ENCODE measurements at places on chromosomes 3 and 15.

GRCh38 chr3:140406655-140407054 lies 271.2 kb upstream of the TRIM42 start:
- DNase-seq, result no peak

- peak; percentile 56 for DNase-seq
These were observed at the start of gene UTS2B for GRCh38 chr3:191329654-191330529. Gene UTS2B, minus strand, starts transcription at chr3:191330526. Its CDS starts 48,337 bp downstream, at chr3:191282189.

GRCh38 chr3:157089455-157090221 lies 70.3 kb downstream of the CCNL1 start:
- DNase-seq, result no peak

GRCh38 chr3:119731560-119732343 lies 28.9 kb downstream of the CFAP91 start:
- DNase-seq, result peak; percentile 53

GRCh38 chr3:14138878-14139655 lies 14.2 kb downstream of the TMEM43 start:
- no peak for DNase-seq

GRCh38 chr3:141986548-141987107 lies 110.2 kb downstream of the ATP1B3 start:
- no peak for DNase-seq

DNA sequence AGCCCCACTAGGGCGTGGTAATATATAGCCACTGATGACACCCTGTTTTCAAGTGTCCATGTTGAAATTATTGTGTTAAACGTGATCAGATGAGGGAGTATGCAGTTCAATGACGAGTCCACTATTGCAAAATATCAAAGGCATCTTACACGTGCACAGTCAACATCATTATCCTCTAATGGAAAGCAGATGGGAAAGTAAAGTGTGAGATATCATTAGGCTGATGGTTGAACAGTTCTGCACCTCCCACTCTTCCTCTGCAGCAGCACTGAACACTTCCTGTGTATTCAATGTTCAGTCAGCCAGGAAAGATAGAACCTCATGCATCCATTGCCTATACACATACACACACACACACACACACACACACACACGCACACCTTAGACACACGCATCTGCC lies 431.8 kb upstream of the CCDC54 start:
- DNase-seq, result peak; percentile 60

DNA sequence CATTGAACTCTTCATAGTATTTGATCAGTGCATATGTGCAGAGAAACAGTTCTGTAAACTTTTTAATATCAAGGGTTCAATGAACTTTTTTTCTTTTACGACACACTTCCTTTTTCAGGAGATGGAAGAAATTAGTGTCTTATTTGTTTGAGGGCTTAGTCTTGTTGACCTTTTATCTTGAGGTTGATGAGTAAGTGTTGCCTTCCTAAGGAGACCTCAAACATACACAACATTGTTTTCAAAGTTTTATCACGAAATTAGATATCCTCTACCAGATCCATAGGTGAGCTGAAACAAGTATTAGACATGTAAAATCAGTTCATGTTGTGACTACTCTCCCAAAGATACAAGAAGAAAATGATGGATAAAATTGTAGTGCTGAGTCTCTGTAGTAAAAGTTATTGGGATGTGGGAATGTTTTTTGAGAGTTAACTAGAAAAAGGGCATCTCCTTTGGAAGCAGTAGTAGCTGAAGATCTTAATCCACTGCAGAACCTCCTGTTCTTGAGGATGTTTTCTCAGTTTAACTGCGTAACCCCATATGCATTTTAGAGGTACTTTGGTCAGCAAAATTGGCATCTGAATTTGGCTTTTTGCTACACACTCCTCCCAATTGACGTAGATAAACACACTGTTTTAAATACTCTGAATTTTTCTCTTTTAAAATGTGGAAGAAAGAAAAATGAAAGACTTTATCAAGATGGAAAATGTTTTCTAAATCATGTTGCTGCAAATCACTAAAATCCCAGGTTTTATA lies 116.8 kb downstream of the GALK2 start:
- DNase-seq, result peak; percentile 14

DNA sequence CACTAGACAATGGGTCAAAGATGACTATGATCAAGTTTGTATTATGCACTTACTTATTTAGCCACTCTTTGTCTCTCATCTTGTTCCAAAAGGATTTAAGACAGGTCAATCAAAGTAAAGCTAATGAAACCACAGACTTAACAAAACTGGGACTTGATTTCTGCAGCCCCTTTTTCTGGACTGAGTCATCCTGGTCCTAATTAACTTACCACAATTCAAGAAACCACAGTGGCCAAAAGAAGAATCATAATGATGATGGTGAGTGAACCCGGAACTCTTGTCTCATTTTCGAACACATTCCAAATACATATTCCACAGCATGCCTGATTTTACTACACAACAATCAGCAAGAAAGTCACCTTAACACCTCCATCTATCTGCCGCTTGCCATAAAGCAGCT lies 1333.0 kb downstream of the ROBO1 start:
- DNase-seq, result no peak

DNA sequence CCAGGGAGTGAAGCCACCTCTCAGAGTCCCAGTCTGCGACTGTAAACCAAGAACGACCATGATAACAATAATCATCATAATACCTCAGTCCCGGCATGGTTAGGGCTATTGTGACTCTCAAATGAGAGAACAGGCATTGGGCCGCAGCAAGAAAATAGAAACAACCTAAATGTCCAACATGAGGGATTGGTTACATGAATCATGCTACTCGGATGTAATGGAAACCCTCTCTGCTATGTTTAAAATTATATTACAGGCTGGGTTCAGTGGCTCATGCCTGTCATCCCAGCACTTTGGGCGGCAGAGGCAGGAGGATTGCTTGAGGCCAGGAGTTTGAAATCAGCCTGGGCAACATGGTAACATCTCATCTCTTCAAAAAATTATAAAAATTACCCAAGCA lies 2.8 kb downstream of the CPN2 start:
- DNase-seq, result no peak

GRCh38 chr3:183518491-183519251 lies 36.8 kb downstream of the KLHL6 start:
- no peak for DNase-seq

GRCh38 chr3:174253196-174253823 lies 605.8 kb upstream of the NAALADL2 start:
- no peak for DNase-seq

DNA sequence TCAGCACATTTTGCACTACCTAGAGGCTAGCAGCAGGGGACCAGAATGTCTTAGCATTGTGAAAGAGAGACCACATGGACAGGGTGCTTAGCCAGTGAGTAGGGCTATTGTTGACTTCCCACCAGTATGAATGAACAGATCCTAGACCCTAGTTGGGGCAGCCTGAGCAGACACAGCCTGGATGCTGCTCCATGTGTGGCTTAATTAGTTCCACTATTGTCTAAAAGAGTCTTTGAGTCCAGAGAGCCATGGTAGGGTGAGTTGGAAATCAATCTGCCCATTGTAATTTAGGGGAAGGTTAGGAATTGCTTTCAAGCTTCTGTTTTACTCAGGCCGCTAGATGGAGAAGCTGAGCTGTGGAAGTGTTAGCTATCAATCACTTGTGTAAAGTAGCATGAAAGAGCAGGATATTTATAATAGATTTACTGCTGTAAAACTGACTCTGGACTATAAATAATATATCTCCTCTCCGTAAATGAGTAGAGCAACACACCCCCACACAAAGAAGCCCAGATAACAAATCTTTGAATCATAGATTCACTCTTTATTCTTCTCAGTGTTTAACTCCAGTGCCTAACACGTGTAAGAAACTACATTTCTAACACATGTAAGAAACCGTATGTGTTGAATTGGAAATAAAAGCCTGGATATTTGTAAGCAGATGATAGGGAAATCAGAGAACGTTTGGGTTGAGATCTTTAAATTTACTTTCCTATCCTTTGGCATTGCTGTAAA lies 4.1 kb upstream of the GCSAM start:
- peak; percentile 33 for DNase-seq

- DNase-seq, result no peak
These were observed 40.1 kb downstream of the FLNB start for GRCh38 chr3:58048301-58048700.

DNA sequence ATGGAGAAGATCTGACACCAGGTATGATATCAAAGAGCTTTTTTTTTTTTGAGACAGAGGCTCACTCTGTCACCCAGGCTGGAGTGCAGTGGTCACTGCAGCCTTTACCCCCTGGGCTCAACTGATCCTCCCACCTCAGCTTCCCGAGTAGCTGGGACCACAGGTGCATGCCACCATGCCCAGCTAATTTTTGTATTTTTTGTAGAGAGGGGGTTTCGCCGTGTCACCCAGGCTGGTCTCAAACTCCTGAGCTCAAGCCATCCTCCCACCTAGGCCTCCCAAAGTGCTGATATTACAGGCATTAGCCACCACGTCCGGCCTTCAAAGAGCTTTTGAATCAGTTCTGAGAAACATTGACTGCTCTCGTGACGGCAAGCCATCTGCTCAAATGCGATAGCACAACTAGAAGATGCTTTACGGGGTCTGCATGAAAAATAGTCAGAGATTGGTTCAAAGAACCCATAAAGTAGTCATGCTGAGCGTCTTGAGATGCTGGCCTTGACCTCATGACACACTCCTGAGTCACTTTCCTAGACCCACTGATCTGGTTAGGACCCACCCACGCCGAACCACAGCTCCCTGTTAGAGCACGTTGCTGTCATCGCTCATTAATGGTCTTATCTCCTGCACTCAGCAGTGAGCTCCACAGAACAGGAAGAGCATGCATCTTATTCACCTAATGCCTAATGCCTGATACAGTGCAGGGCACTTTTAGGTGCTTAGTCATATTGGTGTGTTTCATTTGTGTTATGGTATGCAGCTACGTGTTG lies 57.0 kb upstream of the NR2F2 start:
- peak; percentile 86 for DNase-seq

GRCh38 chr15:76642671-76643070 lies 262.5 kb downstream of the SCAPER start:
- DNase-seq, result no peak

GRCh38 chr15:44956388-44956787 lies at the start of gene TERB2:
Gene TERB2, plus strand, starts transcription at chr15:44956687. Its CDS starts 32 bp downstream, at chr15:44956719.
- DNase-seq, result no peak

GRCh38 chr15:98443526-98443925 lies 204.8 kb upstream of the IGF1R start:
- DNase-seq, result no peak

DNA sequence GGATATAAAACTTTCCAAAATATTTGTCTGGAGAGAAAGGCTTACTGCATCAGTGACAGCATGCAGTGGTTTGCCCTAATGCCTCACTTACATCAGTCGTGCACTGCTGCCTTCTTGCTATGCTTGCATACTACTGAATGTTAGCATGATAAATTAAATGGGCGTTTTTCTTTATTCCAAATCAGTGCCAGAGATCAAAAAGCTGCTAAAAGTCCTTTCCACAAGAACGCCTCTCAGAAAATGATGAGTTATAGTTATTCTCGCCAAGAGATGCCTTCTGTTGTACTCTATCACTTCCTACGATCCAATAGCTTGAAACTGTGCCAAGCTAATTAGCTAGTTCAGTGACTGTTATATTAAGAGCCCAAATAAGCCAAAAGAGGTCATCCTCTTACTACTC lies 345.8 kb upstream of the ROBO2 start:
- DNase-seq, result no peak

DNA sequence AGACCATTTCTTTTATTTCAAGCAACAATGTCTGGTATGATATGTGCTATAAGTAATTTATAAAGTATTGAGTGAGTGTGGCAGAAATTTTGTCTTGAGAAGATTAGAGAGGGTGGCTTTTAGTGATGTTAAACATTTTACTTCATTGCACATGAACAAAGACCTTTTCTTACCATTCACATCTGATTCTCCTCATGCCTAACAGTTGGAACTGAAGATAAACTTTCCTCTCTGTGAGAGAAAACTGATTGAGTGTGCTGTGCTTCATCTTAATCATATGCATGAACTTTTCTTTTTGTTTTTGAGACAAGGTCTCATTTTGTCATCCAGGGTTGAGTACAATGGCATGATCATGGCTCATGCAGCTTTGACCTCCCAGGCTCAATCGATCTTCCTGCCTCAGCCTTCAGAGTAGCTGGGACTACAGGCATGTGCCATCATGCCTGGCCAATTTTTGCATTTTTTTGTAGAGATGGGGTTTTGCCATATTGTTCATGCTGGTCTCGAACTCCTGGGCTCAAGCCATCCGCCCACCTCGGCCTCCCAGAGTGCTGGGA lies 377.7 kb upstream of the GOLIM4 start:
- no peak for DNase-seq

DNA sequence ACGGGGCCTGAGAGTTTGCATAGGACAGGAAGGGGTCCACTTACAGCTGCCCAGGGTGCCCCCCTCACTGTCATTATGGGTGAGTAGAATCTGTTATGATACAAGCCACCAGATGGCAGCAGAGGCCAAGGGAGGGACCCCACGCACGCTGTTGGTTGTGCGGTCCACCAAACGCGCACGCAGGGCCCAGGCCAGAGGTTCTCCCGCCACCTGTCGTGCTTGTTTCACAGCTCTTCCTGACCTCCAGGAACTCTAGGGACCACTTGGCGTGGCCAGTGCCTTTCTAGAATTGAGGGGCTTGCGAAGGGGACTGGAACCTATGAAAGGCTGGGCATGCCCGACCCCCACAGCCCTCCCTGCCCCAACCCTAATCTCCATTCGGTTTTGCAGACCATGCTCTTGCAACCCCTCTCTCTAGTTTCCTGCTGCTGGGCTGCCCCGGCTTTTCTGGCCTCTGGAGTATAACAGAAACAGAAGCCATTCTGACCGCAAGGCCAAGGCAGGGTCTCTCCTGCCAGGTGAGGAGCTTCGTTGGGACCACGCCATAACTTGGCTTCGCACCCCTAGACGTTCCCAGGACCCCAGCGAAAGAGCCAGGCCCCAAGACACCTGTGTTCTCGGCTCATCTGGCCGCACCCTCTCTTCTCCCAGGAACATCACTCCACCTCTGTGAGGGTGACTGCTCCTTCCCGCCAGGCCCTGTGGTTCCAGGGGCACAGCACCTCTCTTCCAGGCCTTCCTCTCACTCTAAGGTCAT lies 46.0 kb downstream of the ALDH1L1 start:
- DNase-seq, result peak; percentile 83

DNA sequence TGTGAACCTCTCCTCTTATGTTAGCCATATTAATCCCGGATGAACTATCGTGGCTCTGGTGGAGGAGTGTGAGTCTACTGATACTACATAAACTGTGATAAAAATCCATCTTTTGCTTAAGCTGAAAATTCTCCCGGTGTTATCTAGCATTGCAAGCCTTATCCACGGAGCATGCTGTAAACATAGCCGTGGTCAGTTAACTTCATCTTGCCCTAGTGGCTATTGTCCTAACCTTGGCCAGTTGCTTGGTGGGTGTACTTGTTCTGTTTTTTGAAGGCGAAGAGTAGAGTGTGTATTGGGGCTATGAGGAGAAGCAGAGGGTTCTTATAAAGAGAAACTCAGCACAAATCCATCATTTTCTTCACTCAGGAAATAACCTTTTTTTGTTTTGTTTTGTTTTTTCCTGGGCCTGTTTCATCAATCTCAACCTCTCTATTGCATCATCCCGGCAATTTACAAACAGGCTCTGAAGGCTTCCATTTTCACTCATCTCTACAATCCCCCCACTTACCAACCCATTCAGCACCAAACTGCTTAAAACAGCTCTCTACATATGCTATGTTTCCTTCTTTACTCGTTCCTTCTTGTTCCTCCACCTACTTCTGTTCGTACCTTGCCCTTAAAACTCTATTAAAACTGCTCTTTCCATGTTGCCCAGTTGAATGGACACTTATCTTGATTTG lies 135.5 kb upstream of the PTX3 start:
- DNase-seq, result no peak
